ENCODE measurements at places on chromosomes 5 and 9. TPM values are rescaled to one million over a fixed set of nuclear protein-coding genes. Genes with fewer than 3 reads are reported as not detected.

Gene KIF3A
- 7.2 TPM for total RNA-seq

Gene MARCOL
- total RNA-seq, result not detected

Gene CBY3
- total RNA-seq, result not detected

Gene LCN9
- total RNA-seq, result 1.4 TPM

Gene SRD5A1
- 5.5 TPM for total RNA-seq

Gene LRRC19
- total RNA-seq, result not detected

Gene EDIL3
- 4.4 TPM for total RNA-seq

DNA sequence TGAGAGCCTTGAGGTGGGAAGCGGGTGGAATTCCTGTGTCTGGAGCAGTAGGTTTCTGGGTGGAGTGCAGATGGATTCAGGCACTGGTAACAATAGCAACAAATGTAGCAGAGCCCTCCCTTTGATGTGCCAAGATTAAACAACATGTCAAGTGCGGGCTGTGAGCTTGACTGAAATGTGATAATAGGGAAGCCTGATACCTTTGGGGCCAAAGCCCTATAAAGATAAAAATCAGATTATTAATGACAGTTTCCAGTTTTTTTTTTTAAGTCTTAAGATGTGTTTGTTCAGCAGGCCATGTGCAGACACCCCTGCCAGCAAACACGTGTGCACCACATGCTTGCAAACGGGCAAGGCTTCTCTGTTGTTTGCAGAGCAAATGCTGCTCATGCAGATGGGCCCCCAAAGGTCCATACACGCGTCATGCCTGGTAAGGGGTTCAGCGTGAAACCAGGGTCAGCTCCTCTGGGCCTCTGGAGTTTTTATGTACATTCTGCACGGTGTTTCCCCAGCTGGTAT, 193.2 kb downstream of the GADD45G start:
- DNase-seq, result no peak

DNA sequence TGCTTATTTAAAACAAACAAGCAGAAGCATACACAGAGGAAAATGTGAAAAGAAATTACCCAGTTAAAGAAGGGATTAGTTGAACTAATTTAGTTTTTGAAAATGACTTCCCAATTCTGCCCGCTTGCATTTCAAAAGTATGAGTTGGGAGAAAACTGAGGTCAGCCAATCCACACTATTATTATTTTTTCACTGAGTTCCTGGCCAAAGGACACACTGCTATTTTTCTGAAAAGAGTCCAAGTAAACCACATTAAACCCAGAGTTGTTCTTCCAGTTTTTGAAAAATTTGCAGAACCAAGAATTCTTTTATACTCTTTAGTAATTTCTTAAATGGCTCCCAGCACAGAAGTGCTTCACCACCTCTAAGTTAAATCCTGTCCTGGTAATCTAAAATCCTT, 7.5 kb downstream of the SMU1 start:
- DNase-seq, result no peak

GRCh38 chr5:149254506-149254905, 17.2 kb upstream of the AFAP1L1 start:
- DNase-seq, result no peak

DNA sequence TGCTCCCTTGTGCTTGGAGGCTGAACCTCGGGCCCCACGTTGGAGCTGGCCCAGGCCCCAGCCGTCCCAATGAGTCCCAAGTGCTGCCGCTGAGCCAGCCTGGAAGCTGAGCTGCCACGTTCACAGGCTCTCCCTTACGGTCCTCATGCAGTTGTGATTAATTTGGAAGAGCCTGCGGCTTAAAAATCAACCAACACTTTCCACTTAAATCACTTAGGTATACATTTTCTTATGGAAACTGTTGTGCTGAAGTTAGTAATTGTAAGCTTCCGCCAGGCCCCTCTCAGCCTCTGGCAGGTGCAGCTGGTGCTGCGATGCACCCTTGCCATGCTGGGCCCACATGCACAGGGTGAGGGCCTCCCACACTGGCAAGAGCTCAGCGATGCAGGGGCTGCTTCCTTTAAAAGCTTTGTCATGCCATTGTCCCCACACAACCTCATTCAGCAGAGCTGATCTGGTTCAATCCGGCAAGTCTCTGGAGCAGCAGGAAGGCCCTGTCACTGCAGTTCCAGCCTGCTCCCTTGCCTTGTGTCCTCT, 61.0 kb downstream of the IPPK start:
- no peak for DNase-seq

DNA sequence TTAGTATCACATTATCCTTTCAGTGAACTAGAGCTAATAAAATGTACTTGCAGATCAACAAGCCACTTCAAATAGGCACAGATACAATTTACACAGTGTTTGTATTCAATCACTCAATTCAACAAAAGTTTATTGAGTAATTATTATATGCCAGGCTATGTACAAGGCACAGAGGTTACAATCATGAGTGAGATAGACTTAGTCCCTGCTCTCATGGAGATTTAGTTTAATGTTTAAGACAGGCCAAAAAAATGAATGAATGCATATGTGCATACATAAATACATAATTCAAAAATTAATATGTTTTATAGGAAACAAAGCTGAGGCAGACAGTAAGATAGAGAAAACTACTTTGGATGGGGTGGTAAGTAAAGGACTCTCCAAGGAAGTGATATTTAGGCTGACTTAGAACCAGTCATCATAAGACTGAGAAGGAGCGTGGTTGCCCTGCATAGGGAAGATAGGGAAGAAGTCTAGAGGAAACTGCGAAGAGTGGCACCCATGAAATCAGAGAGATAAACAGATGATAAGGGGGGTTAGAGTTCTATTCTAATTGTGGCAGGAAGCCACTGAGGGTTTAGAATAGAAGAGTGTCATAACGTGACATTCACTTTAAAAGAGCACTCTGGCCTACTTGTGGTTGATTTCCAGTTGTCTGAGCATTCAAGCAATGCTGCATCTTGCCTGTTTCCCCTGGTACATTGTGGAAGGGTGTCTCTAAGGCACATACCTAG, 49.7 kb upstream of the GRAMD2B start:
- DNase-seq, result no peak

DNA sequence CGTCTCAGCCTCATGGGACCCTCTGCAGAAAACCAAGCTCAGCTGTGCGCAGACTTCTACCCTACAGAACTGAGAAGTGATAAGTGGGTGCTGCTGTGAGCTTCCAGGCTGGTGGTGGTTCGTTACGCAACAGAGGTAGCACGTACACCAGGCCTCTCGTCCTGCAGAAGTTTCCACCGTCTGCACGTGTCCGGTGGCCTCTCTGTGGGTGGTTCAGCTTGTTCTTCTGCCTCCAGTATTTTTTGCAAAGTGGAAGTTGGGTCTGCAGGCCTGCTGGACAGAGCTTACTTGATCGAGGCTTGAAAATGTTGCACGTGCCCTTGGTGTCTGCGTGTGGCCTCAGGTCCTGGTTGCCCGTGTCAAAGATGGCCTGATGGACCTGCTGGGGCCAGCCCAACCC, 27.5 kb downstream of the KCNT1 start:
- no peak for DNase-seq

- DNase-seq, result no peak
Observed at GRCh38 chr9:5571629-5572232, 57.2 kb upstream of the RIC1 start.

DNA sequence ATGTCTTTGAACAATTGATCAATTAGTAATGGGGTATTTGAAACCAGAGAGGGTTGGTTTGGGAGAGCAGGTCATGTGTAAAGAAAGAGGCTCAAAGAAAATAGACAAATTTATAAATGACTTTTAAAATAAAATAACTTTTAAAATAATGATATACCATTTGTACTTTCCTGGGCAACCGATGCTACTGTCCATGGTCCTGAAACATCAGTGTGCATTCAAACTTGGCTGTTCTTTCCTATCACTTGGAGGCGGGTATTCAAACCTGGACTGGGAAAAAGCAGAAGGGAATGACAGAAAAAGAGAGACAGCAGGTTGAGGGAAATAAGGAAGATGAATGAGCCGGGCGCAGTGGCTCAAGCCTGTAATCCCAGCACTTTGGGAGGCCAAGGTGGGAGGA, 1446.4 kb upstream of the WWC1 start:
- no peak for DNase-seq

DNA sequence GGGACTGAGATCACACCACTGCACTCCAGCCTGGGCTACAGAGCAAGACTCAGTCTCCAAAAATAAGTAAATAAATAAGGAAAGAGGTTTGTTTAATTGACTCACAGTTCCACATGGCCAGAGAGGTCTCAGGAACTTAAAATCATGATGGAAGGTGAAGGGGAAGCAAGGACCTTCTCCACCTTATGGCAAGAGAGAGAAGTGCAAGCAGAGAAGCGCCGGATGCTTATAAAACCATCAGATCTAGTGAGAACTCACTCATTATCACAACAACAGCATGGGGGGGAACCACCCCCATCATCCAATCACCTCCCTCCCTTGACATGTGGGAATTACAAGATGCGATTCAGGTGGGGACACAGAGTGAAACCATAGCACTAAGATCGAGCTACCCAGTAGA, 22.8 kb upstream of the RGMB start:
- no peak for DNase-seq

Measured in omental fat pad (tissue), 4 donors.